Suprapubic skin (tissue), 4 donors: ENCODE measurements at places on chromosomes 4 and X.

GRCh38 chr4:146095091-146095690 lies 80.3 kb upstream of the LSM6 start:
- no peak for DNase-seq

GRCh38 chr4:105130945-105131344 lies 15.7 kb upstream of the TET2 start:
- no peak for DNase-seq

DNA sequence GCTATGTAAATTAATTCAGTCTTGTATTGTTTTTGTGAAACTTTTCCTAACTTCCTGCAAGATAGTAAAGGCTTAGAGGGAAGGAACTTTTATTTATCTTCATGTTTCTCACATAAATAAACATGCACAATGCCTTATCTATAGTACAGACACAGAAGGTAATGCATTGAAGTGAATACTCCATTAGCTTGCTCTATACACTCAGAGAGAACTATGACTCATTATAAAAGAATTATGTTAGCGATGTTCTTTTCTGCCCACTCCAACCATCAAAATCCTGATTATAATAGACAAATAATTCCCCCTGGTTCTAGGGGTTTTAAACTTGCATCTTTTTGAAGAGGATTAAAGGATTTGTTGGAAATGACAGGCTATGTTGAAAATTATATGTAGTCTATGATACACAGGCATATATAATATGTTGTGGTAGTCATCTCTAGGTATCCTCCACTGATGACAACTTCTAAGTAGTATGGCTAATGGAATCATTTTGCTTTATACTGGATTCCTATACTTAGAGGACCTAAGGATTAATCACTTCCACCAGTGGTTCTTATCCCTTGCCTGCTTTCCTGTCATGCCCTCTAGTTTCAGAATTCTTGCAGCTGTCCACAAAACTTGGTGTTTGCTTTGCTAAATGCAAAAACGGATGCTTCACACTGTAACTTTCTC lies 115.7 kb downstream of the NDST4 start:
- DNase-seq: no peak

DNA sequence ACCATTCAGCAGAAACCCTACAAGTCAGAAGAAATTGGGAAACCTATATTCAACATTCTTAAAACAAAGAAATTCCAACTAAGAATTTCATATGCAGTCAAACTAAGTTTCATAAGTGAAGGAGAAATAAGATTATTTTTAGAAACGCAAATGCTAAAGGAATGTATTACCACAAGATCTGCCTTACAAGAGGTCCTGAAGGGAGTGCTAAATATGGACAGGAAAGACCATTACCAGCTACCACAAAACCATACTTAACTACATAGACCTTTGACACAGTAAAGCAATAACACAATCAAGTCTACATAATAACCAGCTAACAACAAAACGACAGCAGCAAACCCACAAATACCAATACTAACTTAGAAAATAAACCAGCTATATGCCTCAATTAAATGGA lies 169.3 kb upstream of the FGF16 start:
- no peak for DNase-seq

DNA sequence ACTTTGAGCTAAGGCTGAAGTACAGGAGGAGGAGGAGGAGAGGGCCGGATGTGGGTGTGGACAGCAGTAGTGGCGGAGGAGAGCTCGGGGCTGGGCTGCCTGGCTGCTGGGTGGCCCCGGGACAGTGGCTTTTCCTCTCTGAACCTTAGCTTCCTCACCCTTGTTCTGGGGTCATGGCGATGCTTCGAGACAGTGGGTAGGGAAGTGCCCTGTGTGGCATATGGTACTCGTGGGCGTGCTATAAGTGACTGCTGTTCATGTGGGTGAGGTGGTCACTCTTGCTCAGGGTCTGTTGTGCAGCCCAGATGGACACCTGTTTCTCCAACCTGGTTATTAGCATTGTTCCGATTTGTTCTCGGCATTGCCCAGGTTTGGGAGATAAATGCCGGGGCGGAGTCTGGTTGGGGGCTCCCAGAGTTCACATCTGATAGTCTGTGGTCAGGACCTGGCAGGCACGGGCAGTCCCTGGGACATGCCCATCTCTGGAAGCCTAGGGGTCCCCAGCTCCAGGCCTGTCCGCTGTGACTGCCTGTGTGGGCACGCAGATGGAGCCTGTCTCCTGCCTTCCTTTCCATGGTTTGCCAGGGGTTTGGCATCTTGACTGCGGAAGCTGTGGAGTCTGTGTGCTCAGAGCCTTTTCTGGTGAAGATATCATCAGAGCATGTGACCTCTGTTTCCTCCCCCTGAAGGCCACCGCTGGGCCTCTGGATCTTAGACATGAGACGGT lies 4.9 kb upstream of the CPZ start:
- DNase-seq: peak; percentile 43

DNA sequence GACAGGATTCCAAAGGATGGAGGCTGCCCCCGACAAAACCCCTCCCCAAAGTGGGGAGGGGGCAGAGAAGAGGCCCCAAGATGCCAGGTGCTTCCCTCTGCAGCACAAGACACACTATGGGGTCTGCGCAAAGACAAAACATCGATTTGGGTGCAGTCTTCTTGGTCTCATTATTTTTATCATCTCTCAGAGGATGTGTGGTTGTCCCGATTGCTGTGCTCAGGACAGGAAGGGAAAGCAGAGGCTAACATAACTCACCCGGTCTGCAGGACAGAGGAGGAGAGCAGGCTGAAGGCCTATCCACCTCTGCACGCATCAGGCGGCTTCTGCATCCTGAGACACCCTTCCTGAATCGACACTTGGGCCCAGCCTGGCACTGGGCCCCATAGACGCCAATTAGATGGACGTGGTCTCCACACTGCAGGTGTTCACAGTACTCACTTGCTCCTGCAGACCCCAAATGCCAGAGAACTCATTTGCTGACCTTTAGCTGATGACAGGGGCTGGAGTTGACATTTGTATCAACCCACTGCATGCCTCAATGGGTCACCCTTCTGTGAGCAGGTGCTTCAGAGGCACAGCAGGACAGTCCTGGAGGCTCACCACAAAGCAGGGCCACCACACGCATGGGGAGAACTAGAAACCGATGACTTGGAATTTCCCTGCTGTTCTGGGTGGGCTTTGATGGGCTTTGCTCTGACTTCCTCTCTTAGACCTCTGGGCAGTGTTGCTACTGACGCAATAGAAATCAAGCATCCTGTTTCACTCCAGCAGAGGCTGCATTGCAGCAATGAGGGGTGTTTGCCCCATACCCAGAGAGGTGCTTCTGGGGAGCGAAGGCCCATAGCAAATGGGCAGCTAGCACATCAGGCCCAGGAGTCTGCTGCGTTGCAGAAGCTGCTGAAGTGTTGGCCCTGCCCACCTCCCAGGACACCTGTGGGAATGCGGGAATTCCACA lies 96.3 kb upstream of the ENPP6 start:
- DNase-seq: no peak

GRCh38 chr4:56799161-56799759 lies 22.2 kb downstream of the SPINK2 start:
- DNase-seq: no peak

- DNase-seq: no peak
These were observed 107.3 kb downstream of the DTHD1 start for GRCh38 chr4:36388710-36389109.

- no peak for DNase-seq
These were observed 19.3 kb upstream of the CSF2RA start for GRCh38 chrX:1249101-1249887.

DNA sequence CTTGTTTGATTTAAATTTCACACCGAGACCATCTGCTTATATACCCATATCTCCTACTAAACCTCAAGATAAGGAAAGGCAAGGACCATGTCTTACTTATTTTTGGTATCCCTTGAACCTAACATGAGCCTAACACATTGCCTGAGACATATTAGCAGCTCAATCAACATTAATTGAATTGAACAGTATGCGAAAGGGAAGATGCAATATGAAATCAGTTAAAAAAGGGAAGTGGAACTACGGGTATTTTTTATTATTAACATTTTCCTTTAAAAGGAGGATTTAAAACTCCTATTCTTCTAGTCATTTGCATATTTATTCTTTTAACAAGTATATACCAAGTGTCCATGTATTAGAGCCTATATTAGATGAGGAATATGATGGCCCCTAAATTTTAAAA lies 197.0 kb downstream of the CAMK2D start:
- no peak for DNase-seq

DNA sequence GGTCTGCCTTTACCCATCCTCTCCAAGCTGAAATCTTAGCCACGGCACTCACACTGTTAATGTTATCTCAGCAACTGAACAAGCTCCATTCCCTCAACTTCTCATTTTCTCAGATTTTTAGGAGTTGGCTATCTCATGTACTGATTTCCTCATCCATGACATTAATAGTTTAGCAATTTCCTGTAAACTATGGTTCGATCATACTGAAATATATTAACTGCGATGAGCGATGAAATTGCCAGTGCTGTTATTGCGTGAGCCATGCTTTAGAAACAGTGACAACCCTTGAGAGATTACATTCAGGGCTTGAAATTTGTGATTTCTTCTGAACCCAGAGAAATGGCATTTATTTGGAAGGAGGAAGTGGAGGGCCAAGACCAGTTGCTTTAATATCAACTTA lies 223.7 kb downstream of the GPAT3 start:
- DNase-seq: no peak

DNA sequence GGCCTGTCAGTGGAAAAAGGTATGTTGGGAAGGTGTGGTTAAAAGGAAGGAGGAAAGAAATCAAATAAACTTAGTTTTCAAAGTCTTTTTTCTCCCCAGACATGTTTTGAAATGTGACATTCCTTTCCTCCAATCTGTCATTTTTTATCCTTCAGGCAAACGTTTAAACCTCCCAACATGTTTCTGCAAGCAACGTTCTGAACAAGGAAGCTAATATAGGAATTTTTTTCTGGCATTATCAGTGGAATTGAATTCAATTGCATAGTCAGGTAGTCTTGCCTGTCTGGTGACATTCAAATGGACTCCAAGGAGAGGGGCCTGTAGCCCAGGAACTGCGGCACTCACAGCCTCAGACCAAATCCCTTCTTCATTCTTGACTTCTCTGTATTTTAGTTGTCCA lies 30.0 kb upstream of the RASSF6 start:
- no peak for DNase-seq

- DNase-seq: no peak
These were observed 18.0 kb downstream of the LYAR start for GRCh38 chr4:4271912-4272311.

- DNase-seq: no peak
These were observed 123.3 kb upstream of the RAI2 start for GRCh38 chrX:17984415-17984814.

GRCh38 chr4:89658701-89659024 lies 178.3 kb downstream of the SNCA start:
- no peak for DNase-seq

DNA sequence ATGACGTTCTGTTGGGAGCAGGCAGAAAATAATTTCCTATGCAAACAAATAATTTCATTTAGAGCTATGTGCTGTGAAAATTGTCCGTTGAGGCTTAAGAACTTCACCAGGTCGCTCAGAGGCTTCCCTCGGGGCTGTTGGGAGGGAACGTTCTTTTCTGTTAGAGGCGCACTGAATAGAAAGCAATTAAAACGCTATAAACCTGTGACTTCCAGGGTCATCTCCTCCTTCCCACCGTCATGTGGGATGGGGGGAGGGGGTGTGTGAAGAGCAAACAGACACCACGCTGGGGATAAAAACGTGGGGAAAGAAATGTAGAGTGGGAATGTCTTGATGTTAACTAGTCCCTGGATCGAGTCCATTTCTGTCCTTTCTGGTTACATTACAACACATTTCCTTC lies 35.2 kb upstream of the ZNF518B start:
- no peak for DNase-seq
